Activated CD8-positive, alpha-beta T cell treated with anti-CD3 and anti-CD28 coated beads, Interleukin-2, amount 10 ng/mL, durations not matched to agents 7 days and 5 days (primary cell): ENCODE measurements at places on chromosomes 1 and 21.

DNA sequence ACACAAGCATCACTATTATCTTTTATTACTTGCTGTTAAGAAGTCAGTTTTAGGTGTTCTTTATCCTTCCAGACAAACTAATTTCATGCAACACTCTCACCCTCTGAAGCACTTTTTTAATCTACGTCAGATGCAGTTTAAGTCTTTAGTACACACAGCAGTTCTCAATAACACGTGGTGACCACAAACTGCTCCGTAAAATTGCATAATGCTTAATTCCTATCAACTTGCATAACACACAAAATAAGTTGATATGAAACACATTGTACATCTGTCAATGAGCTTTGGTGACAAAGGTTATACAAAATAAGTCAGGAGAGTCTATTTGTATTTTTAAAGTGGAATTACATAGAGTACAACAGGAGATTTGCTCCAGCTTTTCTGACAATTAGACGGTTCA, 140.9 kb upstream of the ETS2 start:
- H3K4me3 ChIP-seq = no peak overlapping the region
- H3K27me3 ChIP-seq = peaks cover 34% of the 10 kb centered on the region
- peaks cover 10% of the 10 kb centered on the region for H3K4me1 ChIP-seq
- no peaks in the 10 kb centered on the region for H3K36me3 ChIP-seq
- no peak for DNase-seq
- H3K27ac ChIP-seq = no peak overlapping the region

GRCh38 chr1:228037401-228038386, 30.9 kb downstream of the WNT3A start:
- no peaks in the 10 kb centered on the region for H3K4me1 ChIP-seq
- no peak overlapping the region for H3K4me3 ChIP-seq
- no peaks in the 10 kb centered on the region for H3K36me3 ChIP-seq
- peaks cover 30% of the 10 kb centered on the region for H3K27me3 ChIP-seq

GRCh38 chr1:150186789-150187559, 37.3 kb downstream of the PLEKHO1 start:
- H3K4me1 ChIP-seq = peaks cover 15% of the 10 kb centered on the region
- peak overlapping the region; percentile 1 for H3K4me3 ChIP-seq
- peak; percentile 44 for DNase-seq
- H3K27ac ChIP-seq = peak overlapping the region; percentile 68

GRCh38 chr21:35179990-35180540, 131.0 kb upstream of the RUNX1 start:
- peaks cover 4% of the 10 kb centered on the region for H3K36me3 ChIP-seq
- no peak overlapping the region for H3K4me3 ChIP-seq
- peaks cover 15% of the 10 kb centered on the region for H3K27me3 ChIP-seq
- H3K4me1 ChIP-seq = no peaks in the 10 kb centered on the region

- no peak for DNase-seq
- H3K27ac ChIP-seq = peak overlapping the region; percentile 78
- H3K4me3 ChIP-seq = peak overlapping the region; percentile 66
- peaks cover 81% of the 10 kb centered on the region for H3K4me1 ChIP-seq
- H3K36me3 ChIP-seq = peaks cover 27% of the 10 kb centered on the region
Measured at GRCh38 chr1:54355931-54356679, 50.1 kb downstream of the SSBP3 start.

DNA sequence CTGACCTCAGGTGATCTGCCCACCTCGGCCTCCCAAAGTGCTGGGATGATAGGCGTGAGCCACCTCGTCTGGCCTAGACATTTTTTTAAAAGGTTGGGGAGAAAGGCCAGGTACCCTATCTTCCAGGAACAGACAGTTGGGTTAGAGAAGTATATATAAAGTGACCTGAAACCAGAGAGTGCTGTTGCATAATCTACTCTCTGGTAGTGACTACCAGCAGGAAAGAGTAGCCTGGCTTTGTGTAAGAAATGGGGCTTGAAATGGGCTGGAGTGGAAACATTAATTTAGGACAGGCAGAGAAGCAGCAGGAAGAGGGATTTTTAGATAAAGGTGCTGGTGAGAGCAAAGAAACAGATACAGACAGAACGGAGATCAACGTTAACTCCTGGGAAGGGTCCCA, 125.8 kb upstream of the HOOK1 start:
- no peak for DNase-seq
- no peaks in the 10 kb centered on the region for H3K4me1 ChIP-seq
- H3K4me3 ChIP-seq = no peak overlapping the region
- no peak overlapping the region for H3K27ac ChIP-seq
